ENCODE measurements at places on chromosomes 7 and 10.

DNA sequence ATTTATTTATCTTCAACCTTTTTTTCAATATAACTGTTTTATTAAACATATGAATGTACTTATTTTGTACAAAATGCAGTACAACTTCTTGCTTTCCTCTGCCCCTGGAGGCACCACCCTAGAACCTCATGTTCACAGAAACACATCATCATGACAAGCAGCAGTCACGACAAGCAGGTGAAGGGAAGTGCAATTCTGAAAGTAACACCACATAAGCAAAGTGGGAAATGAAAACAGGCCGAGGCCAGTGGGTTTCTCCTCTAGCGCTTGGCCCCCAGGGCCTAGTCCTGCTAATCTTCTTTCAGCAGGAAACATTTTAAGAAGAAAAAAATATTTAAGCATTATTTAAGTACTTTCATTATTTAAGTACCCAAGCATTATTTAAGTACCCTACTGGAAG, 598.1 kb downstream of the SH2D4B start:
- no peak for DNase-seq

GRCh38 chr10:20890009-20890408, 7.1 kb downstream of the NEBL start:
- no peak for DNase-seq

DNA sequence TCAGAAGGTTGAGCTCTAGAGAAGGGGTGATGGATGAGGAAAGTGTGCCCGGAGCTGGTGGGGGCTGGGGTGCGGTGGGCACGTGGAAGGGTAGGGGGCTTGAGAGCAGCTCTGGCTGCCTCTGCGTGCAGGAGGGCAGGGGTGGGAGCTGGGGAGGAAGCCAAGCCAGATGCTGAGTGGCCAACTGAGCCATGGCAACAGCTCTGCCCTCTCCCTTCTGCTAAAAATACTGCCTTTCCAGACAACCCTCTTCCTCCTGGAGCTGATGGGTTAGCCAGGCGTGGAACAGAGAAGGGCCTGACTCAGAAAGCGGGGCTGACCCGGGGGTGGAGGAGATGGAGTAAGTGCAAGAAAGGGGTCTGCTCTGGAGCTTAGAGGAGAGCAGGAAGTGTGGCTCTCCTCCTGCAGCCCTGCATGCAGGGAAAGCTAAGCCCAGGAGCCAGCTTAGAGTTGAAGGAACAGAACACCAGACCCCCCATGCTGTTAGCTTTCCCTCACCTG, 114.6 kb upstream of the AGK start:
- no peak for DNase-seq

- no peak for DNase-seq
Observed at GRCh38 chr10:13848520-13849445, 262.0 kb downstream of the PRPF18 start.

GRCh38 chr10:88293073-88293472, 290.0 kb downstream of the RNLS start:
- DNase-seq = no peak

- DNase-seq = no peak
Observed at GRCh38 chr7:108293149-108293612, 163.0 kb upstream of the LAMB4 start.

DNA sequence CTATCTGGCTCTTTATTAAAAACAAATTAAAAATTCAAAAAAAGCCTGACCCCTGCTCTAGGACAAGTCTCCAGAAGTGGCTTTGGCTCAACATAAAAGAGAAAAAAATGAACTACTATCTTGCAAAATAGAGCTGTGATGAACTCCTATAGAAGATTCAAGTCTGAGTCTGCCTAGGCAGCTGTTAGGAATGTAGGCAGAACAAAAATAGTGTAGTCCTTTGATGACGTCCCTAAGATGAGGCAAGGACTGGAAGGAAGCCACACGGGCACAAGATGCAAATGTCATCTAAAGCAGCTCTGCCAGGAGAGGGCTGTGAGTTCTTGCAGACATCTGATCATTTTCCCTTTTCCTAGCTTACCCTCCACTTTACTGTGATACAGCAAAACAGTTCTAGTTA, 20.5 kb downstream of the ASNS start:
- DNase-seq = no peak
